ENCODE measurements at places on chromosomes 6 and 20. TPM values are rescaled to one million over a fixed set of nuclear protein-coding genes. Genes with fewer than 3 reads are reported as not detected.
A peak's percentile ranks its signal among the peaks of the same experiment; 100 is the strongest.

DNA sequence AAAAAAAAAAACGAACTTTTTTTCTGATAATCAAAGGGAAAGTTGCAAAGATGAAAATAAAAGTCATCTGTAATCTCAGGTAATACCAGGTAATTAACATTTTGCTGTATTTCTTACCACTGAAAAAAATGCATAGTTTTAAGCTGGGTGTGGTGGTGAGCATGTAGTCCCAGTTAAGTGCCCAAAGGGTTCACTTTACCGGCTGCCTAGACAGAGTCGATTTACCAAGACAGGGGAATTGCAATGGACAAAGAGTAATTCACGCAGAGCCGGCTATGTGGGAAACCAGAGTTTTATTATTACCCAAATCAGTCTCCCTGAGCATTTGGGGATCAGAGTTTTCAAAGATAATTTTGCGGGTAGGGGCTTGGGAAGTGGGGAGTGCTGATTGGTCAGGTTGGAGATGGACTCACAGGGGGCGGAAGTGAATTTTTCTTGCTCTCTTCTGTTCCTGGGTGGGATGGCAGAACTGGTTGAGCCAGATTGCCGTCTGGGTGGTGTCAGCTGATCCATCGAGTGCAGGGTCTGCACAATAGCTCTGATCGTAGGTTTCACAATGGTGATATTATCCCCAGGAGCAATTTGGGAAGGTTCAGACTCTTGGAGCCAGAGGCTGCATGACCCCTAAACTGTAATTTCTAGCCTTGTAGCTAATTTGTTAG is 51.9 kb downstream of the RPF2 start:
- no peak for DNase-seq

- no peak for DNase-seq
These were observed 51.5 kb upstream of the TRAF3IP2 start for GRCh38 chr6:111657146-111657545.

DNA sequence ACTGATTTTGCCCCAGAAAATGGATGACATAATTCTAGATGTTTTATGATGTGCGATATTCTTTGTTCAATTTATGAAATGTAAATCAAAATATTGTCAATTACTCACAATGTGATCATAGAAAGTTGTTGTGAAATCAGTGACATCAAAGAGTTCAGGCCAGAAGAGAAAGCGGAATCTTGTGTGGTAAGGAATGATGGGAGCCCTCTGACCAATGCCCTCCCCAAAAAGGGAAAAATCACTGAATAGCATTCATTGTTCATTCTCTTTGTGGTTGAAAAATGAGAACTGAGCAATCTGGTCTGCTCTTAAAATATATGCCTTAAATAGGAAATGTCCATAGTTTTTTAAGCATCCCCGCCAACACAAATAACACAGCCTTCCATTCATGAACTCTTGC is 247.1 kb upstream of the GRIK2 start:
- DNase-seq = no peak

DNA sequence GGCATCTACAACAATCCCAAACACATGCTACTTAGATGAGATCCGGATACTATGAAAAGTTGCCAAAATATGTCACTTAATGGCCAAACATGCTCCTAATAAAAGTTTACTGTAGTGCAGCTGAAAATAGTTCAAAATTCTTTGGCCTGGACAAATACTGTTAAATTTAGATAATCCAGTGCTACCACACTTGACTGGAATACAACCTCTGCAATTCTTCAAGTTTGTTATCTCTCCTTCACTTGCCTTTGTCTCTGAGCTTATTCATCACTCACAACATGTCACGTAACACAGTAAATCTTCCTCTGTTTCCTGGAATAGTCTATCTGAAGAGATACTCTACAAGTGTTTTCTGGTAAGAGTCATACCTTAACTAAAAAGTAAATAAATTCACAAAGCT is 10.5 kb upstream of the PLN start:
- DNase-seq = no peak

DNA sequence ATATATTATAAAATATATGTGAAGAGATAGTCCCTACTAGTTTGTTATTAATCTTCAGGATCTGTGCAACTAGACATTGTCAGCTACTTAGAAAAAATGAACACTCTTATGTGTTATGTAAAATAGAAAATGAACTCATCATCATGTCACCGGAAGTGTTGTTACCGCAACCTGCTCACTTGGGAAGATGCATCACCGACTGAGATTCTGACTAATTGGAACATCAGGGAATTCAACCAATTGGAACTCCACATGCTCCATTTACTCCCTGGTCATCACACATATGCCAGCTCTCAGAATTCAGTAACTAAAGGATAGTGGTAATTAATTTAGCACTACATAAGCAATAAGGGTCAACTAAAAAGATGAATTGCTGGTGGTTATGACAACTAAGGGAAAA is 16.7 kb upstream of the B3GAT2 start:
- DNase-seq = no peak

DNA sequence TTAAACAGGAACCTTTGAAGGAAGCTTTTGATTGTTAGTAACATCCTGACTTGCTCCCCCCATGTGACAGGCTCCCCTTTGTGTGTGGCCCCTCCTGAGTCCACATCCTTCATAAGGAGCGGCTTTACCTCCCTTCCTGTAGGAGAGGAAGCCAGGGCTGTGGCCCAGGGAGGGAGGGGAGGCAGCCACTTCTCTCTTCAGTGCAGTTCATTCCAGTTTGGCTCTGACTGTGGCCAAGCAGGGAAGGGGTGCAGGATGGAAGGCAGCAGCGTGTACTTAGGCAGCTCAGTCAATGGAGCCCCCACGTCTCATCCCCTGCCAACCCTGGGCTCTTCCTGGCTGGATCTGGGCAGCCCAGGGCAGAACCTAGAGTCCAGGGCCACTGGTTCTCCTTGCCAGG is 295.2 kb downstream of the QKI start:
- no peak for DNase-seq

GRCh38 chr6:138752017-138752416 is 21.6 kb upstream of the CCDC28A start:
- no peak for DNase-seq

- DNase-seq = no peak
These were observed 135.3 kb downstream of the ZFAND3 start for GRCh38 chr6:37954791-37955190.

- DNase-seq = no peak
These were observed 142.9 kb downstream of the RNASET2 start for GRCh38 chr6:166813461-166813860.

DNA sequence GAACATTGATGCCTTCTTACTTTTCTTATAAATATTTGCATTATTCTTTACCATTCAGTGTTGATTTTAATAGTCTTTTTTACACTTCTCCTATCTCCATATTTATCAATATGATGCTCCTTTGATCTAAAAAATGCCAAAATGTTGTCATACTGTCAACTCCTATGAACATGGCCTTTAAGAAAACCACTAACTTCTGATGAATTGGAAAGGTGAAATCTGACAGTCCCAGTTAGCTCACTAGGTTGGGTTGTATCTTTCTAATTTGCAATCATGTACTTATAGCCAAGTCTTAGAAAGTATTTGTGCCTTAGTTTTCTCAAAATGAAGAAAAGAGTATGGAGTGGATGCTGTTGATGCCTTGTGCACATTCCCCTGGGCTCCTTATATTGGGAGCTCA is 75.4 kb upstream of the SPACA1 start:
- DNase-seq = no peak

- DNase-seq = no peak
These were observed 732.1 kb downstream of the EPHA7 start for GRCh38 chr6:92687278-92687677.

DNA sequence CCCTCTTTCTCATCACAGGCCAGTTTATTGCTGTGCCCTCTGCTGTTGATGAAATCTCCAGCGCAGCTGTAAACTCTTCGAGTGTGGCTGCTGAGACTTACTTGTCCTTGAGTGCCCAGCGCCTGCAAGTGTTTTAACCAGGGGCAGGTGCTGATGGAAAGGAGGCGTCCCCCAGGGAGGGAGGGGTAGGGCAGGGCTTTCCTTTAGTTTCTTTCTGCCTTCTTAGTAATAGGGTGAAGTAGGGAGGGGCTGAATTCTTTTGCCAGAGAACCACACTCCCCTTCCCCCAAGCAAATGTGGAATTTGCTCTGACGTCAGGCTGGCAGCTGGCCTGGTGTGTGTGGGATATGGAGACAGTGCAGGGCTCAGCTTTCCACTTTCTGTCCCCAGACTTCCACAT is 61.2 kb downstream of the IGF2R start:
- DNase-seq = peak; percentile 68

- DNase-seq = no peak
These were observed 58.3 kb downstream of the COL12A1 start for GRCh38 chr6:75147512-75147911.

GRCh38 chr6:156658966-156659821 is 118.0 kb upstream of the ARID1B start:
- DNase-seq = peak; percentile 39

DNA sequence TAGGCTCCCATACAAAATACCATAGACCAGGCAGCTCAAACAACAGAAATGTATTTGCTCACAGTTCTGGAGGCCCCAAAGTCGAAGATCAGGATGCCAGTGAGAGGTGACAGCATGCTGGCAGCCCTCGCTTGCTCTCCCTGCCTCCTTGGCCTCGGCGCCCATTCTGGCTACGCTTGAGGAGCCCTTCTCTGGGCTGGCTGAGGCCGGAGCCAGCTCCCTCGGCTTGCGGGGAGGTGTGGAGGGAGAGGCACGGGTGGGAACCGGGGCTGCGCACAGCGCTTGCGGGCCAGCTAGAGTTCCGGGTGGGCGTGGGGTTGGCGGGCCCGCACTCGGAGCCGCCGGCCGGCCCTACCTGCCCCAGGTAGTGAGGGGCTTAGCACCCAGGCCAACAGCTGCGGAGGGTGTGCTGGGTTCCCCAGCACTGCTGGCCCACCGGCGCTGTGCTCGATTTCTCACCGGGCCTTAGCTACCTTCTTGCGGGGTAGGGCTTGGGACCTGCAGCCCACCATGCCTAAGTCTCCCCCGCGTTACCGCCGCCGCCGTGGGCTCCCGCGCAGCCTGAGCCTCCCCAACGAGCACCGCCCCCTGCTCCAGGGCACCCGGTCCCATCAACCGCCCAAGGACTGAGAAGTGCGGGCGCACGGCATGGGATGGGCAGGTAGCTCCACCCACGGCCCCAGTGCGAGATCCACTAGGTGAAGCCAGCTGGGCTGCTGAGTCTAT is 32.6 kb upstream of the SERPINB9 start:
- no peak for DNase-seq

- DNase-seq = peak; percentile 4
These were observed 57.6 kb upstream of the HMGCLL1 start for GRCh38 chr6:55636406-55637102.

DNA sequence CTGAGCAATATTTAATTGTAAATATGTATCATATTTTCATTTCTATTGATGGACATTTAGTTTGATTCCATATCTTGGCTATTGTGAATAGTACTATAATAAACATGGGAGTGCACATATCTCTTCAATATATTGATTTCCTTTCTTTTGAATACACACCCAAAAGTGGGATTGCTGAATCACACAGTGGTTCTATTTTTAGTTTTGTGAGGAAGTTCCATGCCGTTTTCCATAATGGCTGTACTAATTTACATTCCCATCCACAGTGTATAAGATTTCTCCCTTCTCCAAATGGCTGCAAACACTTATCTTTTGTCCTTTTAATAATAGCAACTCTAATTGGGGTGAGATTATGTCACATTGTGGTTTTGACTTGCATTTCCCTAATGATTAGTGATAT is 86.7 kb upstream of the RAB32 start:
- DNase-seq = no peak

GRCh38 chr20:63533871-63534393 is 3.2 kb downstream of the PTK6 start:
- no peak for DNase-seq

DNA sequence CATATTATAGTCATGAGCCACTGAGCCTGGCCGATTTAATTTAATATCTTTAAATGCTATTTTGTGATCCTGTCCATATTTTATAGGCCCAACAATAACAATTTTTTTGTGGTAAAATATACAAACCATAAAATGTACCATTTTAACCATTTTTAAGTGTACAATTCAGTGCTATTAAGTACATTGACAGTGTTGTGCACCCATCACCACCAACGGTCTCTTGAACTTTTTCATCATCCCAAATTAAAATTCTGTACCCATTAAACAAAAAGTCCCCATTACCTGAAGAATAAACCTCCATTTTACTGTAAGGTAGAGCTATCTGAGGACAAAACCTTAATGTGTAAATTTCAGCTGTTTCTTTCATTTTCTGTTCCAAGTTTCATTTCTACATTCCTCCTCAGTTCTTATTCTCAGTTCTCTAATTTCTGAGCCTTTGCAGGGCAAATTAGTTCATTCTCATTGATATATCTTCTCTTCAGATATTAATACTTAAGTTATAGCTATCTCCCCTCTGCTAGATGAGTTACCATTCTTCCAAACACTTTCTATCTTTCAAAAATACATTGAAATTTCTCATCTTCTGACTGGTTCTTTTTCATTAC is 10.3 kb downstream of the MTO1 start:
- no peak for DNase-seq

CDSN gene
- not detected for total RNA-seq

LCA5 gene
- 3.2 TPM for total RNA-seq

YIPF3 gene
- total RNA-seq = 41.1 TPM

PGM3 gene
- 109 TPM for total RNA-seq

RAB44 gene
- not detected for total RNA-seq

FNDC1 gene
- 0.05 TPM for total RNA-seq

RSPO3 gene
- not detected for total RNA-seq

MAFB gene
- 0.52 TPM for total RNA-seq
